ENCODE measurements at places on chromosomes 16 and 17.

GRCh38 chr17:31398381-31399311 is 7.2 kb downstream of the RAB11FIP4 start:
- DNase-seq = no peak

DNA sequence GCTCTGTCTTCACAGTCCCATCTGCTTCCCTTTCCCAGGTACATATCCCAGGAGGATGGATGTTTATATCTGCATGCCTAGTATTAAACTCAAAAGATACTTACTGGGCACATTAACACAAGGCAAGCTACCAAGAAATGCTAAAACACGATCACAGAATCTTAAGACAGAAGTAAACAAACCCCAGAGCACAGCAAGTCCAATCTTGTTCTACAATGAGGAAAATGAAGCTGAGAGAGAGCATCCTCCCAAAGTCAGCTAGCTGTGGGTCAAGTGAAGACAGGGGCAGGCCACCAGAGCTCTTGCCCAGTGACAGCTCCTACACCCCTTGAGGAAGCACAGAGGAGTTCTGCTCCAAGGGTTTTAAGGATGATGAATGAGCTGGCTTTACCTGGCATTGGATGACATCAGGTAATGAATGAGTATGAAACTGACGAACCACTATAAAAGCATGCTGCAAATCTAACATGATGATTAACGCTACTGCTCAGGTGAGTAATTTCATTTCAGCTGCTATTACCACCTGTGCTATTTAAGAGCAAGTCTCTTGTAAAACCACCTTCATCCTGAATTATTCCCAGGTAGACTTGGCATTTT is 20.3 kb downstream of the XPO6 start:
- no peak for DNase-seq

DNA sequence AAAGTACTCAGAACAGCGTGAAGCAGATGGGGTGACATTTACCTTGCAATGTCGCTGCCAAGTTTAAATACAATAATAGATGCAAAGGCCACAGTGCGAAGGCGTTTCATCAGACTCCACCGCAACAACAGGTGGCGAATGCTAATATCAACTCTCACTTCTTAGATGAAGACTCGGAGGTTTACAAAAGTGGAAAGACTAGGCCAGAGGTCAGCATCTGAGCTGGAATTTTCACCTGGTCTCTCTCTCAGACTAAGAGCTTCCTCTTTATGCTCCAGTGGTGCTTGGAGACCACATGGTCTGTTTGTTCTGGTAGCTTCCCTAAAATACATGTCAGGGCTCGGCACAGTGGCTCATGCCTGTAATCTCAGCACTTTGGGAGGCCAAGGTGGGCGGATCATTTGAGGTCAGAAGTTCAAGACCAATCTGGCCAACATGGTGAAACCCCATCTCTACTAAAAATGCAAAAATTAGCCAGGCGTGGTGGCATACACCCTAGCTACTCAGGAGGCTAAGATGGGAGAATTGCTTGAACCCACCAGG is 169.1 kb downstream of the XYLT1 start:
- DNase-seq = no peak

DNA sequence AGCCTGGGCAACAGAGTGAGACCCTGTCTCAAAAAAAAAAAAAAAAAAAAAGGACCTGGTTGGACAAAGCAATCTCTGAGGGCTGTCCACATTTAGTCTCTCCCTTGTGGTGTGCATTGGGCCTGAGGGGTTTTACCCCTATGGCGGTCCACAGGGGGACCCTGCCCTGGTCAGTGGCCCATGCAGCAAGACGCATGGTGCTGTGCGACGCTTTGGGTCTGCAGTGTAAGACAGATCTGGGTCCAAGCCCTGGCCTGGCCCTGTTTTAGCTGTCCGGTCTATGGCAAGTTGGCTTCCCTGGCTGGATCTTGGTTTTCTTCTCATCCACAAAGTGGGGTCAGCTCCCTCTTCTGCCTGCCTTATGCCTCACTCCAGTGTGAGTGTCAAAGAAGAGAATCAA is 123.2 kb upstream of the NLRP1 start:
- DNase-seq = no peak

DNA sequence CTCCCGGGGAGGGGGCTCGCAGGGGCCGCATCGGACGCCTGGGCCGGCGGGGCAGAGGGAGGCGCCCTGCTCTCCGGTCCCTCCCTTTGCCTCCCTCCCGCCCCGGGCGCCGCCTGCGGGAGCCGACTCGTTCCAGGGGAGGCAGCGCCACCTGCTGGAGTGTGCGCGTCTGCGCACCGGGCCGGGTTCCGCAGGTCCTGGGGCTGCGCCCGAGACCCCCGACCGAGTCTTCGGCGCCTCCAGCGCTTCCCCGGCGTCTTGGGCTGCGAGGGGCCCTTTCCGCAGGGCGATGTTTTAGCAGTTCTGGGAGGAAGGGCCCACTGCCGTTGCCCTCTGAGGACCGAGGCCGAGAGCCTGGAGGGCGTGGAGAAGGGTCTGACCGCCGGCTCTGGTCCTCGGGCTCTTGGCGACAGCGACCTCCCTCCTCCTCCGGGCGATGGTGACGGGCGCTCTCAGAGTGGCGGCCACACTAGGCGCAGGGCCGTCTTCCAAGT is 106.3 kb downstream of the SEC14L1 start:
- DNase-seq = no peak

GRCh38 chr16:7294020-7294419 is 38.6 kb upstream of the RBFOX1 start:
- no peak for DNase-seq

DNA sequence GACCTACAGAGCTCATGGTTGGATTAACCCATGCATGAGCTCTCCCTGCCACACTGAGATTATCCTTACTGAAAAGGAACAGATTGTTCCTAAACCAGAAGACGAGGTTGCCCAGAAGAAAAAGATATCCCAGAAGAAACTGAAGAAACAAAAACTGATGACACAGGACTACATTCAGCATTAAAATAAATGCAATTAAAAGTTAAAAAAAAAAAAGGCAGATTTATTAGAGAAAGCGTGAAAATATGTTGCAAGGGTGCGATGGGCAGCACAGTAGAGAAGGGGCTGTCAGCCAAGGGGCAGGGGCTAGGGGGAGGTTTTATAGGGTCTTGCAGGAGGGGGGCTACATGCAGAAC is 40.2 kb upstream of the BPTF start:
- DNase-seq = no peak

DNA sequence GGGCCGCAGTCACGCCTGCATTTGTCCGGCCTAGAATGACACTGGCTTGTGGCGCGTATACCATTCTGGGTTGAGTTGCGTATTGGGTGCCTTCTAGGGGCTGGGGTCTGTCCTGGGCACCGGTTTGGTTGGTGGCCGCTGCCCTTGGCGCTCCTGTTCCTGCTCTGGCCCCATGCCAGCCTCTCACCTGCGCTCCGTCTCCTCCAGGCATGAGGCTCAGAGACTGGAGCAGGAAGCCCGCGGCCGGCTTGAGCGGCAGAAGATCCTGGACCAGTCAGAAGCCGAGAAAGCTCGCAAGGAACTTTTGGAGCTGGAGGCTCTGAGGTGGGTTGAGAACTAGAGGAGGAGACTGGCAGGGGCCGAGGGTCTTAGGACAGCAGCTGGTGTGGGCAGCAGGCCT is 17.4 kb downstream of the CDIPT start:
- no peak for DNase-seq

DNA sequence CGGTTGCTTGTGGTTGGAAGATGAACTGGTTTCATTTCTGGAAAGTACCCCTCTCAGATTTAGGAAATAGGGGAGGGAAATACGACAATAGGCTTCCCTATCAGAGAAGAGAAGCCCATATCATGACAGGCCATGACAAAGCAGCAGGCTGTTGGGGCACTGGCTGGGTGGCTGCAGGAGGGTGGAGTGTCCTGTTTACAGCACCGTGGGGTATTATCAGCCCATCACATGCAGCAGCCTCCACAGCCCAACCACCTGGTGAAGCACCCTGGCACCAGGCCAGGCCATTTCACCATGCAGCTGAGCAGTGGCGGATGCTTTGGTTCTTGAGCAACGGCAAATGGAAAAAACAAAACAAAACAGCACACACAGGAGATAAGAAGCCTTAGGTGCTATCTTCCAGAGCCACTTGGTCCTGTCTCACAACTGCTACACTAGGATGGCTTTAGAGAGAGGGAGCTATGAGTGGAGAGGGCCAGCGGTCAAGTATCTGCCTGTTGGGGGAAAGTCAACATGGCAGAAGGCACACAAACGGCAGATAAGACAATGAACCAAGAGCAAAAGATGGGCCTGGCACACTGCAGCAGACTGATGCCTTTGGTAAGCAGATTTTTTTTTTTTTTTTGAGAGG is 24.2 kb downstream of the FAM117A start:
- DNase-seq = peak; percentile 69

- no peak for DNase-seq
These were observed 14.6 kb downstream of the SREBF1 start for GRCh38 chr17:17822189-17822588.

DNA sequence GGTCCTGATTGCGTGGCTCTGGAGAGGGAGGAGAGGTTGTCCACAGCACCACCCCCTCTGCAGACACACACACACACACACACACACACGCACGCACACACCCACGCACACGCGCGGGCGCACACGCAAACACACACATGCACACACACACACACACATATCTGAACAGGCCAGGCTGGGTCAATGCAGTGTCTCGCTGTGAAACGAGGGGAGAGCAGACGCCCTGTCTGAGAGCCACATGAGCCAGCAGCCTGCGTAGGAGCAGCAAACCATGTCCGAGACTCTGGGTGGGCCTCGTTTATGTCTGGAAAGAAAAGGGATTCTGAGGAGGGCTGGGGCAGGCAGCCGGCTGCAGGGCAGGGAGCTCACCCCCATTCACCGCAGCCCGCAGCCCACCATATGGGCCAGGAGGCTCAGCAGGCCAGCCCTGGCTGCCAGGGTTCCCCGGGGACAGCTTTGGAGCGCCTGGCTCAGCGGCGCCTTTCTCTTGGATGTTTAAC is 93.3 kb upstream of the TNRC6C start:
- DNase-seq = no peak

All from esophagus squamous epithelium (tissue), 5 donors.